ENCODE measurements at places on chromosomes 12 and 14. TPM values are rescaled to one million over a fixed set of nuclear protein-coding genes. Genes with fewer than 3 reads are reported as not detected.

The LMBR1L gene
- total RNA-seq: 63.9 TPM

The PMCH gene
- total RNA-seq: not detected

The NID2 gene
- total RNA-seq: 52.9 TPM

The SPRYD4 gene
- total RNA-seq: 3.1 TPM

The WSB2 gene
- 50.2 TPM for total RNA-seq

The CHST11 gene
- total RNA-seq: 10.0 TPM

The RFX4 gene
- total RNA-seq: not detected

The NANOG gene
- 0.28 TPM for total RNA-seq

The APOF gene
- not detected for total RNA-seq

The HOXC5 gene
- total RNA-seq: not detected

The BMAL2 gene
- total RNA-seq: 4.2 TPM

The HELB gene
- total RNA-seq: 3.2 TPM

The SMIM41 gene
- total RNA-seq: 1.2 TPM

GRCh38 chr14:77011245-77011644, 17.3 kb downstream of the IRF2BPL start:
- DNase-seq: no peak

DNA sequence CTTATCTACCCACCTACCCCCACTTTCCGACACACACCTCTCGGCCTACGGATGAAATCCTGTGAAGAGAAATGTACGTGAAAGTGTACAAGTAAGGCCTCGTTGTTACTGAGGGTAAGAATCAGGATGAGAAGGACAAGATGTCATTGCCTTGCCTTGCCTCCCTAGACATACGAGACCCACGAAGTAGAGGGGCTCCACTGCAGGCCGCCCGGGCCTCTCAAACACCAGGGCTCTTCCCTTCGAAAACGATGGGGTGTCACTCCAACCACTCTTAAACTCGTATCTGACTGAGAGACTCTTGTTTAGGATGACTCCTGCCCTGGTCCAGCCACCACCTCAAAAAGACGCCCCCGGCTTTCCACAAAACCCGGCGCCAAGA, 498 bp downstream of the RACGAP1 start:
- no peak for DNase-seq

DNA sequence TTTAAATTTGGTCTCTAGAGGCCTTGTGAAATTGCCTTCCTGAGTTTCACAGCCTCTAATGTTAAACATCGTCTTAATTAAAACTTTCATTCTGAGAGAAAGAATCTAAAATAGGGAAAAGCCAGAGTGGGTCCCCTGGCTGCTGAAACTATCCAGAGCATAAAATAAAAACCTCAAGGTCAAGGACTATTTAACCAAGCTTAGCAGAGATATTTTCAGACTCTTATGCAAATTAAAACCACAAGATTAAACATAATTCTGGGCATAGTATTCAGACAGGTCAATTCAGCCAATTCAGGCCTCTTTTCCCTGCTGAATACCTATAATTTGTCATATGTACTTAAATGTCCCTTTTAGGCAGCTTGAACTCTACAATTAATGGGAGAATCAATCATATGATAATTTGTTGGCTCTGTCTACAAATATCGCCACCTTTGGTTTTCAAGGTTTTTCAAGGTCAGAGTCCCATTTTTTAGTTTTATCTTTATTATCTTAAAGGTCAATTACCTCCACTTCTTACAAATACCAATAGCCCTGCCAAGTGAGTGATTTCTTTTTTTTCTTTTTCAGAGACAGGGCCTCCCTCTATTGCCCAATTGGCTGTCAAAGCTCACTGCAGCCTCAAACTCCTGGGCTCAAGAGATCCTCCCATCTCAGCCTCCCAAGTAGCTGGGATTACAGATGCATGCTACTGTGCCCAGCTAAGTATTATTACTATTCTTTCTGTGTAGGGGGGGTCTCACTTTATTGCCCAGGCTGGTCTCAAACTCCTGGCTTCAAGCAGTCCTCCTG, 257.1 kb downstream of the PHLDA1 start:
- DNase-seq: no peak

DNA sequence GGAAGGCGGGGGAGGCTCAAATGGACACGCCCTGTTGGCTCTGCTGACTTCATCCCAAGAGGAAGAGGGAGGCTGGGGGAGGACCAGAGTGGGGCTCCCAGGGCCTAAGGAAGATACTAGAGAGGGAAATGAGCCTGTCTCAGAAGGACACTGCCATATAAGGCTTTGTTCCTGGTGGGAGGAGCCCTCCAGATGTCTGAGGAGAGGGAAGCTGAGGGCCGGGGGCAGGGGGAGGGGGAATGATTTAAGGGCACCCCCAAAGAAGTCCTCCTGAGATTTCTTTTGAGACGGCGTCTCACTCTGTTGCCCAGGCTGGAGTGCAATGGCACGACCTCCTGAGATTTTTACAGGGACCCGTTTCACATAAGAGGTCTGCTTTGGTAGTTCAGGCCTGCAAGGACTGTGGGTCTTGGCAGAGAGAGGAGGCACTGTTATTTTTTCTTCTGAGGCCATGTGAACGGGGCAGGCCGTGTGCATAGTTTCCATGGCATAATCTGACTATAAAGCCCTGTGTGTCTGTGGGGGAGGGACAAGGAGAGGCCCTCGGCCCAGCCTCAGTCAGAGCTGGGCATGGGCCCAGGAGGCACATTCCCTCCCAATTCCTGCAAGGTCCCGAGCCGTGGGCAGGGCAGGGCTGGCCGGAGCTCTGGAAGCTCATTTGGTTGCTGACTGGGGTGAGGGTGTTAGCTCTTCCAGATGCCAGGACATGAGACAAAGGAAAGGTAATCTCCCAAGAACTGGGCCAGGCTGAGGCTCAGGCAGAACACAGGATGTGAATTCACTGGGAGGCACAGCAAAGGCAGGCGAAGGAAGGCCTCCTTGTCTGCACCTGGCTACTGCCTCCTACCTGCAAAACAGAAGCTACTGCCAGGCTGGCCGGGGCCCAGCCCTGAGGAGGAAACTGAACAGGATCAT, 22.2 kb upstream of the PLEKHG3 start:
- DNase-seq: peak; percentile 88

- DNase-seq: no peak
Measured at GRCh38 chr12:14495326-14495725, 72.4 kb downstream of the PLBD1 start.

DNA sequence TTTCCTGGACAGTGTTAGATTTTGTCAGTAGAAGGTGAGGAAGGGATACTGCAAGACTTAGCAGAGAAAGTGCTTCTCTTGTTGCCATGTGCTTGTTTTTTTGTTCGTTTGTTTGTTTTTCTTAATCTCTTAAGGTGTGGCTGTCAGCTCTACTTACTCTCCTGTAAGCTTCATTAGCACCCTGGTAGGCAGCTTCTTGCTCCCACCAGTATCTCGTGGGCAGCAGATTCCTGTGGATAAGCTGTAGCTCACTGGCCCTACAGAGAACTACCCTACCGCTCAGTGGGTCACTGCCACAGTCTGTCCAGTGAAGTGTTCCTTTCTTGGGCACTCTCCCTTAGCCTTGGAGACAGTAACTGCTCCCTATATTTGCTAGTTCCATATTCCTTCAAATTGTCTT, 30.1 kb downstream of the VRK1 start:
- DNase-seq: no peak

GRCh38 chr12:110721570-110721969, 21.1 kb downstream of the PPP1CC start:
- no peak for DNase-seq

GRCh38 chr14:75646762-75647161, 13.9 kb downstream of the ERG28 start:
- DNase-seq: no peak

GRCh38 chr14:95527387-95528002, 7.4 kb upstream of the GLRX5 start:
- peak; percentile 82 for DNase-seq

- DNase-seq: no peak
Measured at GRCh38 chr12:53985994-53986685, 1.2 kb downstream of the HOXC10 start.

DNA sequence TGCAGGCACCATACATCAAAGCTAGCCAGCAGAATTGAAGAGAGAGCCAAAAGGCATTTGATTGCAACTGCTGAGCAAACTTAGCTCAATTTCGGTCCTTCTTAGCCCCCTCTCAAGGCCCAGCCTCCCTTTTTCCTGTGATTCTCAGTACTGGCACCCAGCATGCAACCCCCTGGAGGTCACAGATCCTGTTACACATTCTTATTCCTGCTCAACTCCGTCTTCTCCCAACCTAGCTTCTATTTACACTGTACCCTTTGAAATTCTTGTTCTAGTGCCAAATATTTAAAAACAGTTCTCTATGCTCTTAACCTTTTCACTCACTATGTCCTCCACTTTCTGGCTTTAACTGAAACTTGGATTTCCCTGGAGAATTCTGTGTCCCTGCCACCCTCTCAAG, 131.3 kb upstream of the CPSF6 start:
- DNase-seq: no peak

DNA sequence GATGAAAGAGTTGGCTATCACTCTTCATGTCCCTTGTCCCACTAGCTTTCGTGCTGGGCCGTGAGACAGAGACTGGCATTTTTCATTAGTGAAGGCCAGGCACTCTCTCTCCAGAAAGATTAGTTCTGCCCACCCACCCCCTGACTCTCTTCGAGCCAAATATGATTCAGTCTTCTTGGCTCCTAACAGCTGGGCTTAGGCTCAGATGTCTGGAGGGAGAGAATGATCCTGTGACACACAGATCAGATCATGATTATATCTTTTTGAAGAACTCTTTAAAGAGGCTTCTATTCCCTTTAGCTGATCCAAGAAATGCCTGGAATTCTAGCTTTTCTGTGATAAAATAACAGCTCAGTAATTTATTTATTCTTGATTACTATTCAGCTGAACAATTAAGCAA, 5.2 kb upstream of the GNG2 start:
- no peak for DNase-seq

DNA sequence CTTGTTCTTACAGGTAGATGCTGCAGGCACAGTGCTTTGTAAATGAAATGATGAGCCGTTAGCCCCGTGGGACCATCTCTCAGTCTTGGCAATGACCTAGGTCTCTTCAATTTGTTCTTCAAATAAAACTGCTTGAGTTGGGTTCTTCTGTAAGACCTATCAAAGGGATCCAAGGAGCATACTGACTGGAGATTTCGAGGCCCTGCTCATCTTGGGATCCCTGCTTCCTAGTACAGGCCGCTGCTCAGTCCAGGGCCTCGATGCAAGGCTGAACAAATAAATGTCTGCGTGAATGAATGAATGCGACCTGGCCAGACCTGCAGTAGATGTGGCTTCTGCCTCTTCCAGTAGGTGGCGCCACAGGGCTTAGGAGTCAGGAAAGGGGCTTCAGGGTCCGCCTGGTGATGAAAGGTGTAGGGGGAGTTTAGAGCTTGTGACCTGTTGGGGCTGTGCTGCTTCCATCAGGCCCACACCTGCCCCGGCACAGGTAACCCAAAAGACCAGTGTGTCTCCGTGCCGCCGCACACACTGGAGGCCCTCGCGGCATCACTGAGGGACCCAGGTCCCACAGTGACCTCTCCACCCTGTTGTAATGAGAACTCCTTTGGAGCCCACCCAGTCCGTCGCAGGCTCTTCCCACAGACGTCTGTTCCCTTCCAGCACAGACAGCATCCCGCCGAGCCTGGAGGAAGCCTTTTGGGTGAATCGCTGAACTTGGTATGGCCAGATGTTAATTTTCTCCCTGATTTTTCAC, 4.4 kb downstream of the CACNA1C start:
- peak; percentile 90 for DNase-seq

DNA sequence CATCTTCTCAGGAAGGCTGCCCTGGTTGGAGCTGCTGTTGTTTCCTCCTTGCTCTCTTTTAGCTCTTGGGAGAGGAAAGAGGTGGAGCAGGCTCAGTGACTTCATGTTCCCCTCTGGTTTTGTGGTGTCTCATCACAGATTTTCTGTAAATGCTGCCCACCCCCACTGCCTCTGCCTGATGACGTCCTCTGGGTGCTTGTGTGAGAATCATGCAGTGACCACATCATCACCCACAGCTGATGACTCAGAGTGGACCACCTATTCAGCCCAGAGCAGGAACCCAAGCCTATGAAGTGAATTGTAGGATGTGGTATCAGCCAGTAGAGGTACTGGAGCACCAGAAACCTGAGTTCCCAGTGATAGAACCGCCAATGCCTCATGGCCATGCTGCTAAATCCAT, at the start of gene GZMB:
Gene GZMB, minus strand, starts transcription at position 33 of the 400 bp plus-strand sequence. Its CDS starts 30 bp downstream, at position 3.
- no peak for DNase-seq

- DNase-seq: no peak
Measured at GRCh38 chr12:124346425-124347168, 51.7 kb downstream of the RFLNA start.

GRCh38 chr14:102474934-102475333, 34.6 kb downstream of the ANKRD9 start:
- DNase-seq: peak; percentile 84

- DNase-seq: no peak
Measured at GRCh38 chr12:65624554-65625086, 199.7 kb upstream of the HMGA2 start.

DNA sequence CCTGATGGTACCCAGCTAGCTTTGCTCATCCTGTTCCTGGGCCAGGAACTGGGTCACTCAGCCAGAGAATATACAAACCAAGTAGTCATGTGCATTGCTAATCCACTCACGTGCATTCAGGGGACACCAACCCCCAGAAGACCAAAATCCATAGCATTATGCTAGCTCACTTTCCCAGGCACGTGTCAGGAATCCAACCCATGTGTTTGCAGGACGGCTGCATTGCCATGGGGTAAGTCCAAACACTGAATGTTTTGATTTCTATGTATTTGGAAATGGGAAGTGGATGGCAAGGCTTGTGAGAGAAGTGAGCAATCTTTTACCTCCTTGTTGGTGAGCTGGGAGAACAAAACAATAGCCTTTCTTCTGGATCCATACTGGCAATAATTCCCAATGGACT, 87.1 kb upstream of the FOXN3 start:
- no peak for DNase-seq

DNA sequence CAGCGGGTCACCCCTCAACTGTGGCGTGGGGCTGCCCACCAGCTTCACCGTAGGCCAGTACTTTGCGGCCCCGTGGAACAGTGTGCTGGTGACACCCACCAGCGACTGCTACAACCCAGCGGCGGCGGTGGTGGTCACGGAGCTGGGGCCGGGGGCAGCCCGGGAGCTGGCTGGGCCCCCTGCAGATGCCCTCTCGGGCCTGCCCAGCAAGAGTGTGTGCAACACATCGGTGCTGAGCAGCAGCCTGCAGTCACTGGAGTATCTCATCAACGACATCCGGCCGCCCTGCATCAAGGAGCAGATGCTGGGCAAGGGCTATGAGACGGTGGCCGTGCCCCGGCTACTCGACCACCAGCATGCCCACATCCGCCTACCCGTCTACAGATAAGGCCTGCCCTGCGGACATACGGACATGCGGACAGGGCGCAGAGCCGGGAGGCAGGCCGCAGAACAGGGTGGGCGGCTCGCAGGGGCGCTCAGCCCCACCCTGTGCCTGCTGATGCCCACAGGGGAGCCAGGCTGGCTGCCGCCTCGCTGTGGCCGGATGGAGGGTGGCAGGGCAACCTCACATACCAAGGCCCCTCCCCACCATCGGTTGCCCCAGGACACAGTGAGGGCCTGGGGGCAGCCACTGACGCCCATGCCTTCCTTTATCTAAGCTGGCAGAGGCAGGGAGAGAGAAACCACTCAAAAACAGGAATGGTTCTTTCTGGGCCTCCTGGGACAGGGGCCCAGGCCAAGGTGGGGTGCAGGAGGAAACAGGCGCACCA, 55.5 kb downstream of the FAM222A start:
- DNase-seq: peak; percentile 59

- DNase-seq: no peak
Measured at GRCh38 chr12:5493018-5493417, 61.1 kb downstream of the NTF3 start.

- DNase-seq: no peak
Measured at GRCh38 chr12:11885261-11886038, 185.3 kb upstream of the BCL2L14 start.
